ENCODE measurements at places on chromosomes 5 and 9. TPM values are rescaled to one million over a fixed set of nuclear protein-coding genes. Genes with fewer than 3 reads are reported as not detected.
A peak's percentile ranks its signal among the peaks of the same experiment; 100 is the strongest.

DNA sequence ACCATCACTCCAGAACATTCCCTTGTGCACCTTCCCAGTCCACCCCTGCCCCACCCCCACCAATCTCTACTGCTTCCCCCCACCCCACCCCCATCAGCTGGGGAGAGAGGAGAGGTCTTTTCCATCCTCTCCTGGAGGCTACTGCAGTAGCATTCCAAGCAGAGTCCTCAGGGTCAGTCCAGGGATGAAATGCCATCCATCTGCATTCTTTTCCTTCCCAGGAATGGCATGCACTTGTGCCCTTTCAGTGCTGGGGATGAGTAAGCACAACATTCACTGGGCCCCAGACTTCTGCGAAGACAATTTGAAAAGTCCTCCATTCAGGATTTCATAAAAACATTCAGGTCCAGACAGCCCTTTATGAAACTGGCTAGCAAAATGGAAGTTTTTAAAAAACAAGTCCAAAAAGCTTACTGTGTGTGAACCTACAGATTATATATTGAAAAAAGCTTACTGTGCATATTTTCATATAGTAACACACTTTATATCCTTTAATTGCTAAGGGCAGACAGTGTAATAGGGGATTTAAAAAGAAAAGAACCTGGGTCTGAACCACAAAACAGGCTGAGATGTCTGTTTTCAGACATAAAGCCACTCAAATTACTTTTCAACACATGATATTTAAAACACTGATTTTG lies 50.0 kb upstream of the GOLPH3 start:
- H3K4me1 ChIP-seq: peaks cover 22% of the 10 kb centered on the region
- DNase-seq: no peak
- H3K27ac ChIP-seq: peak overlapping the region; percentile 82
- peaks cover 11% of the 10 kb centered on the region for H3K36me3 ChIP-seq
- H3K4me3 ChIP-seq: no peak overlapping the region
- H3K27me3 ChIP-seq: no peaks in the 10 kb centered on the region

GRCh38 chr5:71922584-71923106 lies 184.6 kb upstream of the MAP1B start:
- no peak for DNase-seq
- no peaks in the 10 kb centered on the region for H3K36me3 ChIP-seq

GRCh38 chr5:157354800-157355199 lies 88.9 kb downstream of the CYFIP2 start:
- H3K4me3 ChIP-seq: no peak overlapping the region
- no peaks in the 10 kb centered on the region for H3K27me3 ChIP-seq
- peaks cover 4% of the 10 kb centered on the region for H3K4me1 ChIP-seq
- H3K36me3 ChIP-seq: no peaks in the 10 kb centered on the region
- no peak for DNase-seq

ERCC8 gene
- total RNA-seq: 5.9 TPM

ACTBL2 gene
- not detected for total RNA-seq

All from left ventricle myocardium inferior (tissue), 1 donor.